ENCODE measurements at places on chromosomes 4 and X.

DNA sequence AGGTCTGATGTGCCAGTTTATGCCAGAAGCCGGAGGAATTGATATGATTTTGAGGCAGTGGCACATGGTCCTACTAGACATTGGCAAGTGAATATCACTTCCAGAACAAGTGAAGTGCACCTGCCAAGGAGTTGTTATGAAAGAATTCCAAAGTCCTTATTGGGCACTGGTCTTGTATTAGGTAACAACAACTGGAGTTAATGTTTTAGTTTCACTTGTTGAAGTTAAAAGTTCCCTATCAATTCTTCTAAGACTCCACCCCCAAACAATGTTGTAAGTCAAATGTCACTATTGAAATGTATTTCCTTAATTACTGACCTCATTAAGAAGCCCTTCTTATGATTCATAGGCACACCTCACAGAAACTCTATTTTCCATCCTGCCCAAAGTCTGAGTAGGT, 3.1 kb downstream of the TET2 start:
- no peak for DNase-seq

DNA sequence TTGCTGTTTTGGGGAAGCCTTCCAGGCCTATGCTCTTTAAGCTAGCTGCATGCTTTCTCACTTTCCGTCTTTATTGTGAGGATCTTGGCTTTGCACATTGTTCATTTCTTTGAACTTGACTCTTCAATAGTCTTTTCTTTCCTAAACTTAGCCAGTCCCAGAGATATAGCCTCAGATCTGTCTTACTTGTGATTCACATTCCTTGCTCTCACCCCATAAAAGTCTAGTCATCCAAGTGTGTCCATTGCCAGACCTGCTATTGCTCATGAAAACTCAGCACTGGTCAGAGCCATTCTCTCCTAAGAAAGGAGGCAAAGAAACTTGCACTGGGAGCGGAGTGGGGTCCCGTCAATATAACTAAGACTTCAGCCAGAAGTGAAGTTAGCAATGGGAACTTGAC, 275.0 kb upstream of the CTSO start:
- no peak for DNase-seq

DNA sequence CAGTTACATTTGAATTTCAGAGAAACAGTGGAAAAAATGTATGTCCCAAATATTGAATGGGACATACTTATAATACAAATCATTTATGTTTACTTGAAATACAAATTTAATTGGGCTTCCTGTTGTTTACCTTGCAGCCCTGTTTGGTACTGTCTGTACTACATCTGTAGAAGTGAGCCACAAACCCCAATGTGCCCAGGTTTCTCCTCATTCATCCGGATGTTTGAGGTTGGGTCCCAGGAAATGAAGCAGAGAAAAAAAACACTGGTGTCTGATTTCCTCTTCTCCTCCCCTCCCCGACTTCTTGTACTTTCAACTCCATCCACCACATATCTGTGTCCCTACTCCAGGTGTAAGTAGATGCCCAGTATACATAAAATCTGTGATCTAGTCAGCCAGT, 27.1 kb upstream of the SCRG1 start:
- no peak for DNase-seq

GRCh38 chrX:45743081-45743533, 542.4 kb upstream of the DIPK2B start:
- DNase-seq = no peak

GRCh38 chrX:29542152-29542551, 673.2 kb upstream of the MAGEB2 start:
- no peak for DNase-seq

Data from cortex of kidney (tissue), 1 donor.